ENCODE measurements at places on chromosomes 7 and 10.
A peak's percentile ranks its signal among the peaks of the same experiment; 100 is the strongest.

GRCh38 chr10:102796407-102797176, 40.6 kb downstream of the CYP17A1 start:
- peak; percentile 73 for DNase-seq

GRCh38 chr7:92750447-92750839, 85.9 kb downstream of the CDK6 start:
- no peak for DNase-seq

DNA sequence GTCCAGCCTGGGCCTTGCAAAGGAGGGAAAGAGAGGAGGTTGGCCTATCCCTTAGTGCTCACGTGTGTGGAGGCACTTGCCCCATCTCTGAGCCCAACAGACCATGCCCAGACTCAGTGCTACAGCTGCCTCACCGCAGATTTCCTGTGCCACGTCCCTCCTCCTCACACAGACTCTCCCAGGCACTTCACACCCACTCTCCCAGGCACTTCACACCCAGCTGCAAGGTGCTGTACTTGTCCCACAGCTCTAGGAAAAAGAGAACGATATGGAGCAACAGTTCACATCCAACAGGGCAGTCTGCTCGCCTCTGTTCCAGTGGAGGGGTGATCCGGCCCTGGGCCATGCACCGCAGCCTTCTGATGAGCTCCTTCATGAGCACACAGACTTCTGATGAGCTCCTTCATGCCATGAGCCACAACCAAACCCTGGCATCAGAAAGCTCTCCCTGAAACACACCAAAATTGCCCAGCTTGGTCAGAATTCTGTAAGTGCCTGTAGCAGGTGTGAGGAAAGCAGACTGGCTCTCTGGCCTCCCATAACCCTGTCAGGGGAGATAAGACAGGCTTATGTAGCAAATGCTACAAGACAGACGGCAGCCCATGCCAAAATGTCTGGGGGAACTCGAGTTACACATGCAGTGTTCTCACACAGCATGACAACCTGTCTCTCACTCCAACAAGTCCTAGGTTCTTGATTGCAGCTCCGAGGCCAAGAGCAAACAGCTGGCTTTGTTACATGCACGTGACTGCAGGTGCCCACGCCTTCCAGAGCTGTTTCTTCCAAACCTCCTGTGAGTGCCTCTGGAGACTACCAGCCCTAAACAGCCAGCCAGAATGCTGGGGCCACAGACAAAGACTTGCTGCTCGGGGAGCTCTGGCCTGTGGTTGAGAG, 348.5 kb downstream of the GRID1 start:
- DNase-seq = no peak

DNA sequence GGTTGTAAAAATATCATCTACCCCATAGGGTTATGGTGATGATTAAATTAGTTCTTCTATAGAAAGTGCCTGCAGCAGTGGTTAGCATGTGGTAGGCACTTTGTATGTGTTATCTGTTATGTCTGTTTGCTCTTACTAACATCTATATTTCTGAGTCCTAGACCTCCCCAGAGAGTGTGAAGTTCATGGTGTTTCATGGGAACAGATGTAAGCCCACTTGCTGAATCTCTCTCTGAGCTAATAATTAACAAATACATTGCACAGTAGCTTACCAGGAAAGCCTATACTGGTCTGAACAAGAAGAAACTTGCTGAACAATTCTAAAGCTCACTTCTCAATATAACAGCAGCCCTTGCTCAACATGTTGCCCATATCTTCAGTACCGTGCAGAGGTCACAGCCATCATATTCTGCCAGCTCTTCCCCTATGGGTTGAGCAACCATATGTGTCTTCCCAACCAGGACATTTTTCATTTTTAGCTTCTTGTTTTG, 100.1 kb downstream of the NPSR1 start:
- no peak for DNase-seq

- no peak for DNase-seq
Observed at GRCh38 chr7:25303281-25304181, 75.2 kb upstream of the NPVF start.

GRCh38 chr10:11517150-11517549, 94.3 kb downstream of the USP6NL start:
- no peak for DNase-seq

DNA sequence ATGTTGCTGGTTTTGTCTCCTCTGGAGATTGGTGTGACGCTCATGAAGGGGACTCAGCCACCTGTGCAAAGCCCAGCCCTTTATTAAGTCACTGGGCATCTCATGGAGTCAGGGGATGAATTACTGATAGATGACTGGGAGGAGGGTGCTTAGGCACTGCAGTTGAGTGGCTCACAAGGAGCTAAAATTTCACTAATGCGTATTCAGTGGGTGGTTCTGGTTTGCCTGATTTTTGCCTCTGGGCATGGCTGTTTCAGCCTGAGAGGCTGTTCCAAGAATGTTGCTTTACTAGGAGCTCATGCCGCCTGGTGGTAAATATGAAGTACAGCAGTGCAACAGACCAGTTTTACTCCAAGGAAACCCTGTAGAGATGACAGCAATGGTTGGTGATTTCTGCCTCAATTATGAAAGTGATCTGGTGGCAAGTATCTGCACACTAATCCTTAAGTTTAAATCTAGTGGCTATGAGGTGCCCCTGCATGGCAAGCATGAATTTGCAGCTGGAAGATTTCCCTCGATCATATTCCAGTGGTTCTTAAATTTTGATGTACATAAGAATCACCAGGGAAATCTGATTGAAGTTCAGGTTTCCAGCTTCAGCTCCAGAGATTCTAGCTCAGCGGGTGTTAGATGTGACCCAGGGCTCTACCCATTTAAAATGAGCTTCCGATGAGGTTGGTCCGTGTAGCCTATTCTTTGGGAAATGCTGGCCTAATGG, 19.9 kb downstream of the ACTA2 start:
- DNase-seq = peak; percentile 85

DNA sequence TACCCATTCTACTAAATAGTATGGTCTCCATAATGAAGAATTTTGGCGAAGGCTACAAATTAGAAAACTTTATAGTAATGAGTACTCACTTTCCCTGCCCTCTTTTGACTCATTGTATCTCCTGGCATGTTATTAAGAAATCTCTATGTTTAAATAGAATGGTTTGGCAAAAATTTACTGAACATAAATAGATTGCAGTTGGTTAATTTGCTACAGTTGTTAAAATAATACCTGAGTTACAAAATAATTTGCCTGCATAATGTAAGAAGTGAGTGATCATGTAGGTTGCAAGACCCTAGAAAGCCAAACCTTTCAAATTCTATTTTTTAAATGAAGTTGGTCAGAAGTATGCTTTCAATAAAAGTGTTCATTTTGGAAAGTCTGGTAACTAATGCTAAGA, 176.8 kb upstream of the AHR start:
- no peak for DNase-seq

DNA sequence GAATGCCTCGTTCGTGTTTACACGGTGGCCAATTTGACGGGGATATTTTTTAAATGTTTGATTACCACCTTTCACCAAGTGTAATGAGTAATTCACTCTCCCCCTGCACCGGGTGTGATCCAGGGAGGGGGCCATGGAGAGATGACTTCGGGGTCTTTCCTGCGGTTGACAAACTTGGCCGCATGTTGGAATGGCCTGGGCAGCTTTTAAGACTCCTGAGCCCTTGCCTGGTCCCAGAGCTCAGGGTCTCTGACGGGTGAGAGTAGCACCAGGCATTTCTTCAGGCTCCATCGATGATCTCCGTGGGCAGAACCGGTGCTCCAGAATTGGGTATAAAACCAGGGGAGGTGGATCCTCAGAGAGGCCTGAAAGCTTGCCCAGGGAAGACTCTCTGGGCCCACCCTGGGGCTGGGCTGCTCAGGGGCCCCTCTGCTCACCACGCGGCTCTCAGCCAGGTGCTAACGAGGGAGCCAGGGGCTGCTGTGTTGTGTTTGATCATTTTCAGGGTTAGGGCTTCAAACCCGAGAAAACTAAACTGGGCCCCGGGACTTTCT, 882 bp downstream of the ZNF282 start:
- DNase-seq = peak; percentile 2

DNA sequence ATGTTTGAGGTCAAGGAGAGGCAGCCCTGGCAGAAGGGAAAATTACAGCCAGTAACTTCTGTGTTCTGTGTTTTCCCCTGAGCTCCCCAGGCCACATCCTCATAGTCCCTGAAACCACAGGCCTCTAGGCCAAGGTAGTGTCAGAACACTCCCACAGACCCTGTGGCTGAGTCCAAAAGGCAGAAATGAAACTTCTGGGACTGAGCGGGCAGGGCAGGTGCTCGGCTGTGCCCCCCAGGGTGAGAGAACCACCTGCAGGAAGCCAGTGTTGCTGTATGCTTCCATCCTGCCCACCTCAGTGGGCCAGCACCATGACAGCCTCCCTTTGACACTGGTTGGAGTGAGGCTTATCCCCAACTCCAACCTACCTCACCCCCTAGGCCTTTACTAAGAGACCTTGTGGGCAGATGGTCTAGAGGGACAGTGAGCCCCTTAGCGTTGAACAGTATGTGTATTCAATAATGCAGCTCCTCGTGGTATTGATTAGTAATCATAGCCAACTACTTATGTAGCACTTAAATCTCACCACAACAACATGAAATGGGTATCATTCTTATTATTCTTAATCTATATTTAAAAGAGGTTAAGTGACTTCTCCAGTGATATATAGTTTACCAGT, 30.3 kb downstream of the PIK3CG start:
- DNase-seq = peak; percentile 41

DNA sequence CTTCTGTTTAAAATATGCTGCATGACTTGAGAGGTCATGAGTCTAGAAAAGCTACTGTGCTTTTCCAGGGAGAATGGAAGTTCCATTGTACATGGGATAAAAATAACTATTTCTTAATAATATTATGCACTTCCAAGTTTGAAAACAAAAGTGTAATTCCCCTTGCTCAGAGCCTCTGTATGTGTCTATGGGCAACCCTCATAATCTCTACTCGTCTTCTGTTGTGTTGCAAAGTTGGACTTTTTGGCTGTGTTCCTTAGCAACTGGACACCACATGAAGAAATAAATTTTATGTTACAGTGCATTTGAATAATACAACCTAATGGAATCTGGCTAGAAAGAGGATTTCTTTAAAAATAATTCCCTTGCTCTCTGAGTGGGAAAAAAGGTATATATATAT, 242.6 kb downstream of the TWIST1 start:
- peak; percentile 35 for DNase-seq

DNA sequence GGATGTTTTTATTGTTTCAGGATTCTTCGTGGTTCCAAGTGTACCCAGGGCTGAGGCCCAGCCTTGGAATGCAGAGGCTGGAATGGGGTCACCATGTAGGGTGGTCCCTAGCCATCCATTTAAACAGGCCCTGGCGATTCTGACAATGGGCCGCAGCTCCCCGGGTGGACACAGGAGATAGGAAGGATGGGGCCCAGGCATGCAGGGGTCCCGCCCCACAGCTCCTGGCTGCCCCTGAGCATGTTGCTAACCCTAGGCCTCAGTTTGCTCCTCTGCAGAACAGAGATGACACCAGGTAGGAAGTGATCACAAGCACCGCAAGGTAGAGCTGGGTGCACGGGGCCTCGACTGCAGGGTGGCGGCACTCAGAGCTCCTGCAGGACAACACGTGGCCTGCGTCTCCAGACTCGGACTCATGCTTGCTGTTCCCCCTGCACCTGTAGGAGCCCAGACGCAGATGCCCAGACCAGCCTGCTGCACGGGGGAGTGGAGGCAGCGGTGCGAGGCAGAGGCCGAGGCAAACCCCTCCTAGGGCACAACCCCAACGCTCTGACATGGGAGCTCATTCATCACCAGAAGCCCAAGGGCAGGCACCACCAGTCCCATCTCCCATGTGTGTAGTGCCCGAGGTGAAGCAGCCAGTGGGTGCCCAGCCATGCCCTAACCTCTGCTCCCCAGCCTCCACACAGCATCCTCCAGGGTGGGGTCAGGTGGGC, 25.5 kb downstream of the VIPR2 start:
- no peak for DNase-seq

- no peak for DNase-seq
Observed at GRCh38 chr10:29761916-29762315, 127.1 kb upstream of the SVIL start.

DNA sequence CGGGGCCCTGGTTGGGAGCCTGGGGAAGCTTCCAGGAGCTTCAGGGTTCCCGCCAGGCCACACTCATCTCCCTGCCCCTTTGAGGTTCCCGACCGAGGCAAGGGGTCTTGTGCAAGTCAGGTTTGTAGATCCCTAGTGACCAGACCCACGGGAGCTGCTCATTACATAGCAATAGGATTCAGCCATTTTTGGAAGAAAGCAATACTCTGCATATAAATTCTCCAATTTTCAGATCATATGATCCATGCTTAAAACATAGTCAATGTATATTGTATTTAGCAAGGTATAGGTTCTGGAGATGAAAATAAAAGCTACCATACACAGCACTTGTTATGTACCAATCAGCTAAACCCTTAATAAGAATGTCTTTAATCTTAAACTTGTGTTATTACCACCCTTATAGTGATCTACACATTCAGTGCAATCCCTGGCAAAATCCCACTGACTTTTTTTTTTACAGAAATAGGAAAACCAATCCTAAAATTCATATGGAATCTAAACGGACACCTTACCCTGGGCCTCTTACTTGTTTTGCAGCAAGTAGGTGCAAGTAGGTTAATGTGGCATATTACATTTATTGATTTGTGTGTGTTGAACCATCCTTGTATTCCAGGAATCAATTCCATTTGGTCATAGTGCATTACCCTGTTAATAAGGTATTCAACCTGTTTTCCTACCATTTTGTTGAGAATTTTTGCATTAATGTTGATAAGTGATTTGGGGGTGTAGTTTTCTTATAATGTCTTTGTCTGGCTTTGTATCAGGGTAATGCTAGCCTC, 13.8 kb upstream of the FKBP9 start:
- DNase-seq = no peak

- DNase-seq = peak; percentile 42
Observed at GRCh38 chr10:102408131-102408727, 10.4 kb downstream of the PSD start.

GRCh38 chr7:77831481-77831880, 32.9 kb downstream of the PHTF2 start:
- no peak for DNase-seq

GRCh38 chr7:50367100-50367499, 62.6 kb downstream of the IKZF1 start:
- no peak for DNase-seq

DNA sequence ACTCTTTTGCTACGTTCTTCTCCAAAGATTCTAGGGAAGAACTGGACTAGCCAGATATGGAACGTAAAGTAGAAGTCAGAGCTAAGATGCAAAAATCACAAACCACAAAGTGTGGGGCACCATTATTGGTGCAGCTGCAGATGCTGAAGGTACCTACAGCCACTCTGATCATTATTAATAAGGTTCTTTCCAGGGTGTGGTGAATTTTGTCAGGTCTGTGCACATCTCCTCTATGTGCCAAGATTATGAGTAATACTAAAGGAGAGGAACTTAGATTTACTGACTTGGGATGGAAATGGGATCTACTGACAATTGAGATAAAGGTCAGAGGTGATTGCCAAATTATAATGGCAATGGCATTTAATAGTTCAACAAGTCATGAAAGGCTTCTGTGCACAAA, 148.2 kb downstream of the RAPGEF5 start:
- DNase-seq = no peak

DNA sequence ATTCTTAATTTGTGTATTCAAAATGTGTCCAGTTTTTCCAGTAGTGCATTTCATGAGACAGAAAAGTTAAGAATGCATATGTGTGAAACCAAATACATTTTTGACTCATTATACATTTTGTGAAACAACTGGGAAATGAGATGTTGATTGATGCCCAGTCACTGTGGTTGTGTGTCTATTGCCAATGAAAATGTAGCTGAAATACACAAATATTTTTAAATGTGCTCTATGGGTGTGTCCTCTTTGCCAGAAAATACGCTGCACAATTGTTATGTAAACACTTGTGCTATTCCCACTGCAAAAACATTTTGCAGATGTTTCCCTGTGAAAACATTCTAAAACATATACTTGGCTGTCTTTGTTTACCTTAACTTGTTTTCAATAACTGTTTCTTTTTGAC, 395.2 kb downstream of the TFEC start:
- no peak for DNase-seq

- no peak for DNase-seq
Observed at GRCh38 chr7:71780282-71780681, 631.9 kb downstream of the CALN1 start.

Measured in suppressor macrophage treated with lipopolysaccharide for 4 hours (primary cell).